Activated CD8-positive, alpha-beta T cell treated with anti-CD3 and anti-CD28 coated beads for 36 hours (primary cell): ENCODE measurements at places on chromosomes 6 and 20.

- H3K27me3 ChIP-seq = no peaks in the 10 kb centered on the region
- peaks cover 22% of the 10 kb centered on the region for H3K4me1 ChIP-seq
- DNase-seq = peak; percentile 70
- peak overlapping the region; percentile 99 for H3K27ac ChIP-seq
- H3K36me3 ChIP-seq = peaks cover 44% of the 10 kb centered on the region
Measured at GRCh38 chr6:132813173-132813856, 1.1 kb upstream of the RPS12 start.

- no peaks in the 10 kb centered on the region for H3K27me3 ChIP-seq
- no peak overlapping the region for H3K4me3 ChIP-seq
- peaks cover 15% of the 10 kb centered on the region for H3K4me1 ChIP-seq
- no peak overlapping the region for H3K27ac ChIP-seq
- H3K36me3 ChIP-seq = no peaks in the 10 kb centered on the region
- DNase-seq = no peak
Measured at GRCh38 chr6:166351715-166352285, 9.5 kb upstream of the SFT2D1 start.

- DNase-seq = no peak
- no peak overlapping the region for H3K4me3 ChIP-seq
- no peak overlapping the region for H3K27ac ChIP-seq
- H3K36me3 ChIP-seq = no peaks in the 10 kb centered on the region
- no peaks in the 10 kb centered on the region for H3K4me1 ChIP-seq
- no peaks in the 10 kb centered on the region for H3K27me3 ChIP-seq
Measured at GRCh38 chr6:56490993-56491392, 151.7 kb downstream of the DST start.

DNA sequence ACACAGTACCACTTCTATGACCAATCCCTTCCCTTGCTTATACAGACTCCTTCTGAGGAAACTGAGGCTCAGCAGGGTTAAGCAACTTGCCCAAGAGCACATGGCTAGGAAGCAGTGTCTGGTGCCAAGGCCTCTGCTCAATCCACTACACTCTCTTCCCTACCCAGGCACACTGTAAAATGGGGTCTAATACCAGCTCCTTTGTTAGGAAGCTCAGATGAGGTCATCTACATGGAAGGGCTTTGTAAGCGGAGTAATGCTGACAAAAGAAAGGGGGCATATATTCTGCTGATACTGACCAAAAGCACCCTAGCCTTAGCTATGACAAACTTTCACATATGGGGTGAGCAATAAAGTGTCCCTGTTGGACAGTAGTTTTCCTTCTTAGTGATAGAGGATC, 9.1 kb downstream of the TRIM26 start:
- no peak overlapping the region for H3K4me3 ChIP-seq
- no peak for DNase-seq
- H3K4me1 ChIP-seq = peaks cover 52% of the 10 kb centered on the region
- no peak overlapping the region for H3K27ac ChIP-seq

DNA sequence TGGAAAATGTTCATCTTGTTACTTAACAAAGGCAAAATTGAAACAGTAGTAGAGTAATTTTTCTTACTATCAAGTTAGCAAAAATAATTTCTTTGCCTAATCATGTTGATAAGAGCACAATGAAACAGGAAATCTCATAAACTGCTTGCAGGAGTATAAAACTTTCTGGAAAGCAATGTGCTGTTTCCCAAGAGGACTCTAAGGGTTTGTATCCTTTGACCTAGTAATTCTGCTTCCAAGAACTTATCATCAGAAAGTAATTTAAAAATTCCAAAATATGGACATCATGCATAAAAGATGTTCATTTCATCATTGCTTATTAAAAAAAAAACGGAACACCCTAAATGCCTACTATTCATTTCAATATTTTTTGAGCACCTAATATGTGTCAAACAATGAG, 46.1 kb upstream of the TNFAIP3 start:
- peak overlapping the region; percentile 82 for H3K27ac ChIP-seq
- no peak overlapping the region for H3K4me3 ChIP-seq
- no peaks in the 10 kb centered on the region for H3K27me3 ChIP-seq

- no peak overlapping the region for H3K4me3 ChIP-seq
- no peaks in the 10 kb centered on the region for H3K4me1 ChIP-seq
- no peaks in the 10 kb centered on the region for H3K36me3 ChIP-seq
Measured at GRCh38 chr20:15834857-15835256, 738.4 kb downstream of the KIF16B start.
